Stimulated activated CD8-positive, alpha-beta memory T cell treated with anti-CD3 and anti-CD28 coated beads, Interleukin-4, amount 100 ng/mL, for 1 hour (primary cell): ENCODE measurements at places on chromosomes 6 and 20.
A peak's percentile ranks its signal among the peaks of the same experiment; 100 is the strongest.

GRCh38 chr6:14612016-14612980 is 494.7 kb downstream of the CD83 start:
- no peak for DNase-seq

DNA sequence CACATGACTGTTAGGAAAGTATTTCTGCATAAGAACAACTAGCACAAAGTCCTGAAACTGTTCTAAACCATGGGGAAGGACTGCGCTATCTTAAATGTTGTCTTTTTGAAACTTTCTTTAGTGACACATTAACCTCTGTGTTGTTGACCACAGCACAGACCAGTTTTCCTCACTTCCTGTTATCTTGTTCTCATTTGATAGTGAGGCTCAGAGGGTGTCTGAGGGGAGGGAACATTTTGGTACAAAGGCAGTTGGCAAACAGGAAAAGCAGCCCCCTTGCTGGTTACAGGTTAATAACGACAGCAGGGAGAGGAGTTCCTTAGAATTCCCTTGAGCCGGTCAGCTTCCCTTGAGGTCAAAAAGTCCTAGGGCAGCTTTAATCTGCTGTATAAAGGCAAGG is 143.5 kb upstream of the BMP2 start:
- no peak for DNase-seq

- no peak for DNase-seq
These were observed 855 bp upstream of the GFOD1 start for GRCh38 chr6:13488015-13488895.

DNA sequence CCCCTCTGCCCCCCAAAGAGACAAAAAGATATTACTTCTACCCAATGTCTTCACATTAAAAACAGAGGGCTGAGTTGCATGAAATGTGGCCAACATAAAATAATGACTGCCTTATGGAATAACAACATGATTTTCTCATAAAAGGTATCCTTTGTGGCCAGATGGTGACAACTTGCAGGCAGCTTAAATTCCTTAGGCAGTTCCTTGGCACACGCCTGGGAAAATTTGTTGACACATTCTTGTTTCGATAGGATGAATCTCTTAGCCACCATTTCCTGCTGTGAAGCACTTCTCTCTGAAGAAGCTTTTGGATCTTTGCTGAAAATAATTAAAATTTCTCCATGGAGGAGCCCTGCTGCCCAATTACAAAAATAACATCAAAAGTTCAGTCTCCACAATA is 109.0 kb upstream of the COL21A1 start:
- no peak for DNase-seq

DNA sequence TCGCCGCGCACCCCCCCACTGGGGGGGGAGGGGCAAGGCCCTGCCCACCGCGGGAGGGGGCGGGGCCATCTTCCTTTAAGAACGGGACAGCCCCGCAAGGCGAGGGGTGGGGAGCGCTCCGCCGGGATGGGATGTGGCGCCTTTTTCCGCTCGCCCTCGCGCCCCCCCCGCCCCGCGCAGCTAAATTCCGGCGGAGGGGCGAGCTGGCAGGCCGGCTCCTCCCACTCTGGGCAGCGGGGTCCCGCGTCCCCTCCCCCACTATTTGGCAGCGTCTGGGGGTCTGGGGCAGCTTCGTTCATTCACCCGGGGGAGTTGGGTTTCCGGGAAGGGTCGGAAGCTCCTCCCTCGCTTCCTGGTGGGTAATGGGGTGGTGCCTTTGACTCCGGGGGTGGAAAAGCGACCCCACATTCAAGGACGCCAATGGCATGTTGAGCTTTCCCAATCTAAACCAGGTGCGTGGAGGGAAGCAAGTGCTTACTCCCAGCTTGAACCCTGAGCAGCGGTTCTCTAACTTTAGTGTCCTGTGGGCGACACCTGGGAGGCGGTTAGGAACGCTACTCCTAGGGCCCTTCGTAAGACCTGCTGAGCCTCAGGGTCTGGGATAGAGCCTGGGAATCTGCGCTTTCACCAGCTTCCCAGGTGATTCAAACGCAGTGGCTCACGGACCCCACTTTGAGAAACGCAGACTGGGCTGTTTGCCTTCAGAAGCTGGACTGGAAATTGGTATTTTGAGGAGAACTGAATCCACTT is 927 bp downstream of the ASXL1 start:
- DNase-seq, result peak; percentile 55

GRCh38 chr6:111210194-111210728 is 123.0 kb downstream of the SLC16A10 start:
- DNase-seq, result no peak
